ENCODE measurements at places on chromosomes 3 and 15.

- peak; percentile 54 for DNase-seq
These were observed 15.6 kb downstream of the PIF1 start for GRCh38 chr15:64809649-64810496.

DNA sequence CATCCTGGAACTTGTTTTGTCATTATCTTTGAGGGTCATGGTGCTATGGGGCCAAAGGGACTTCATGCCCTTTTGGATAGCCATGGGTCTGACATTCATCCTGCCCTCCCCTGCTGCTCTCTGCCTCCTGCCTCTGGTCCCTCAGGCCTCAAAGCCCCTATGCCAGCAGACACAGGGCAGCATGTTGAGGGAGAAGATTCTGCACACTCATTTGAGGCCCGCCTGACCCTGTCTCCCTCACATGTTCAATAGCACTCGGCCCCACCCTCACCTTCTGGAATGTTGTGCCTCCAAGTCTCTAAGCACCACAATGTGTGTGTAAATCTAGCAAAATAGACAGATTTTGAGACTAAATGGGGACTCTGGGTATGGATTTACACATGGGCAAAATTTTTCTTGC, 178.7 kb upstream of the ANKRD28 start:
- DNase-seq = no peak

DNA sequence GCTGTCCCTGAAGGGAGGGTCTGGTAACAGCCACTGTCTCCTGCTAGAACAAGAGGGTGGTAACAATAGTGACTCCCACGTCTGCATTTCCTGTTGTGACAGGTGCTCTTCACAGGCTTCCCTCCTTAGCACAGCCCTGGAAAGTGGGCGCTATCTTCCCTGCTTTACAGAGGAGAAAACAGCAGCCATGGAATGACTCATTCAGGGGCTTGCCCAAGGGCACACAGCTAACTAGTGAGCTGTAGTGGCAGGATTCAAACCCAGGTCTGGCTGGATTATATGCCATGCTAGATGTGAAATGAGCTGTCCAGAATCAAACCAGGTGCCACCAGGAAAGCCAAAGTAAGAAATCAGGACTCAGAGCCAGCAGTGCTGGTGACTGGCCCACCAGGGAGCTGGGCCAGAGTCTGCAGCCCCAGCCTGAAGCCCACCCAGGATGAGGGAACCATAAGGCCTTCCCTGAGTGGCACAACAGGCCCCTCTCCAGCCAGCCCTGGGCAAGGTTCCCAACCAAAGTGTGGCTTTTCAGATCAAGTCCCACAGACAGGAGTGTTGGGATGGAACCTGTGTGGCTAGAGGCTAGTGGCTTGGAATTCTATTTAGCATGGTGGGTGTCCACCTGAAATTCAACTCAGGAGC, 102.4 kb downstream of the ETFA start:
- DNase-seq = no peak

DNA sequence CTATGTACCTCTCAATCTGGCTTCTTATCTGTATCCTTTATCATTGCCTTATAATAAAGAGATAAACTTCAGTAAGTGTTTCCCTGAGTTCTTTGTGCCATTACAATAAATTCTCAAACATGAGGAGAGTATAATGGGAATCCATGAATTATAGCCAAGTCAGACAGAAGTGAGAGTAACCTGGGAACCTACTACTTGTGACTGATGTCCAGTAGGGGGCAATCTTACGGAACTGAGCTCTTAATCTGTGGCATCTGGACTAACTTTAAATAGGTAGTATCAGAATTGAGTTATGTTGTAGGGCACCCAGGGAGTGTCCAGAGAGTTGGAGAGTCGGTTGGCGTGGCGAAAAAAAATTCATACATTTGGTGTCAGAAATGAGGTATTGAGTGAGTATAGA, 542.6 kb downstream of the ZBBX start:
- no peak for DNase-seq

DNA sequence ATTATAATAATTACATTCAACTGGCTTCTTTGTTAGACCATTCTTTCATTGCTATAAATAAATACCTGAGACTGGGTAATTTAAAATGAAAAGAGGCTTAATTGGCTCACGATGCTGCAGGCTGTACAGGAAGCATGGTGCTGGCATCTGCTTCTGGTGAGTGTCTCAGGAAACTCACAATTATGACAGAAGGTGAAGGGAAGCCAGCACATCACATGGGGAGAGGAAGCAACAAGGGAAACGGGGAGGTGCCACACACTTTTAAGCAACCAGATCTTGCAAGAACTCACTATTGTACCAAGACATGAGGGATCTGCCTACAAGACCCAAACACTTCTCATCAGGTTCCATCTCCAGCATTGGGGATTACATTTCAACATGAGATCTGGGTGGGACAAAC, 413.1 kb upstream of the ARRDC4 start:
- no peak for DNase-seq

- DNase-seq = no peak
These were observed 66.5 kb downstream of the MBNL1 start for GRCh38 chr3:152335273-152335672.

DNA sequence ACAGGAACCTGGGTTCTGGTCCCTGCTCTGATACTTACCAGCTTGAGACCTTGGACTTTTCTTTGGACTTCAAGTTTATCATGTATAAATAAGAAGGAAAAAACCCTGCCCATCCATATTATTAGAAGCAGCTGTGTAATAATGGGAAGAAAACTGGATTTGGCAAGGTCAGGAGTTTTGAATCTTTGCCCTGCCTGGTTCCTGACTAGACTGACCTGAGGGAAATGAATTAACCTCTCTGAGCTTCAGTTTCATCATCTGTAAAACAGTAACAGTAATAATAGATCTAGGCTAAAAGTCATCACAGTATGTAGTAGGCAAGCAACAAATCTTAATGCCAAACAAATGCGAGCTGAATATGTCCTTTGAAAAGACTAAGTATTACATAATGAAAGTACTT, 68.8 kb downstream of the FSIP1 start:
- no peak for DNase-seq

- DNase-seq = no peak
These were observed 16.0 kb downstream of the NR2F2 start for GRCh38 chr15:96346409-96346970.

- DNase-seq = no peak
These were observed 68.3 kb downstream of the CD47 start for GRCh38 chr3:108022256-108023150.

- DNase-seq = no peak
These were observed 514.0 kb downstream of the MCTP2 start for GRCh38 chr15:94745371-94745770.

- no peak for DNase-seq
These were observed 351.9 kb downstream of the LSAMP start for GRCh38 chr3:116093374-116093773.

DNA sequence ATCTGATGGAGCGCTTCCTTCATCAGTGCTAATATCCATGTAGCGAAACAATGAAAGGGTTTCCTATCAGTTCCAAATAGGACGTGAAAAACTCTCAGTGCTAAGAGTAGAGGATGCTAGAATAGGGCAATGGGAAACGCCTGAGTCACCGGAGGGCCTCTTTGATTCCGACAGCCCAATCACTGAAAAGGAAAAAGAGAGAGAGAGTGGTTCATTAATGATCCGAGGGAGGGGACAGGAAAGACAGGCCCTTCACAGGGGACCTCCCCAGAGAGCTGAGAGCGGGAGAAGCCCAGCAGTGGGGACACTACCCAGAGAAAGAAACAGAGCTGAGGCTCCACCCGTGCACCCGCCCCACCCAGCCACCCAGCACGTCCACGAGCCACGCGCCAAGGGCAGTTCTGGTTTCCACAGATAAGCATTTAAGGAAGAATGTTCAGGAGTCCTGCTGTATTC, 76.9 kb downstream of the RPN1 start:
- no peak for DNase-seq

GRCh38 chr3:170021083-170021482, 16.7 kb upstream of the GPR160 start:
- no peak for DNase-seq

GRCh38 chr3:9754678-9755077, 4.9 kb downstream of the OGG1 start:
- DNase-seq = no peak

GRCh38 chr3:34683851-34684250, 885.4 kb downstream of the PDCD6IP start:
- DNase-seq = no peak

DNA sequence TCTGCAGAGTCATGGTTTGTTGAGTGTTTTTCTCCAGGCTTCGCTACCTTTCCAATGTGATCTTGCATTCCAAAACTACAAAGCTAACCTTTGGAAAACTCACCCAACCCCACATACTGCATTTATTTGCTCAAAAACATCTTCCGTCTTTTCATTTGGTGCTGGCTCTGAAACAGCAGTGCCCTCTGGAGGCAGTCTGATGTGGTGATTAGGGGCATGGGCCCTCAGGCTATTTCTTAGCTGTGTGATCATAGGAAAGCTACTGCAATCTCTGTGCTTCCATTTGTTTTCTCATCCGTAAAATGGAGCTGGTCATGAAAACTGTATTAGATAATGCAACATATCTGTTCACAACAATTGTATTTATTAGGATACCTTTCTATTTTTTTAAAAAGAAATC, 47.0 kb downstream of the MTHFS start:
- no peak for DNase-seq

DNA sequence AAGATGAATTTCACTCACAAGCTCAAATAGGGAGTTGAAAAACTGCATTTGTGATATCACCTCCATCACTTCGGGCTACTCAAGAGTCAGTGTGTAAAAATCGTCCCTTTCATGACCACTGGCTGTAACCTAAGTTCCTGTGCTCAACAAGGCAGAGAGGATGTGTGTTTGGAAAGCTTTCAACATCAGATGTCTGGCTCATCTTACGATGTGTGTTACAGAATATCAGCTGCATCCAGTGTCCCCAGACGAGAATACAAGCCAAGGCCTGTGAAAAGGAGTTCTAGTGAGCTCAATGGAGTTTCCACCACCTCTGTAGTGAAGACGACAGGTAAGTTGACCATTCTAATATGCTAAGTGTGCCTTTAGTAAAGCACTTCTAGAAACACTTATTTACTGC, 65.5 kb upstream of the ADAMTSL3 start:
- no peak for DNase-seq

DNA sequence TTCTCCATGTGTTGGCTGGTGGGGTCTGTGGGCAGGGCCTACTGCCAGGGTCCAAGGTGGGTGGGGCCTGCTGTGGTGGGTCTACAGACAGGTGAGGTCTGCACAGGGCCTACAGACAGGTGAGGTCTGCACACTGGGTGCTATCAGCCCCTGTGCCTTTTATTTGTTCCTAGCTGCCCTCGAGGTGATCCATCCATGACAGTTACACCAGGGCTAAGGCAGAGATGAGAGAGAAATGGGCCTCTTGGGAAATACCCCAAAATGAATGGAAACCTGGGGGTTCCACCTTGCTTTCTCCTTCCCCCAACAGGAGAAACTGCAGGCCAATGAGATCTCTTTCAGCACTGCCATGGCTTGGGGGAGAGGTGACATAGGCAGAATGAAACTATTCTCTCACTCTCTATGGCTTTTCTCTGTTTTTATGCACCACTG, 36.4 kb downstream of the CFAP100 start:
- no peak for DNase-seq

DNA sequence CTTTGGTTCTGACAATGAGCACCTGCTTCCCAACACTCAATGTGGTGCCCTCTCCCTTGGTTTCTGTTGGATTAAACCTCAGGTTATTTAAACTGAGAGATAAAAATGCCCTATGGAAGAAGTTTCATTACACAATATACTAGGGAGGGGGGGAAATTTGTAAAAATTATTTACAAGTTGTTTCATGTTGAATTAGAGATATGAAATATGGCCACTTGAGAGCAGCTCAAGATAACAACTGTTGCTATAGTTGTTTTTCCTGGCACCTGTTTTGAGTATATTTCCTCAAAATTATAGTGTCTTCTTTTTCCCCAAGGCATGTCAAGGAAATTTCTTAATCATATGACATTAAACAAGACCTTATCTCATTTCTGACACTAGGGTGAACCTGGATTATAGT, 101.7 kb upstream of the COL6A5 start:
- no peak for DNase-seq

GRCh38 chr3:185519021-185519420, 20.2 kb upstream of the TMEM41A start:
- DNase-seq = no peak

GRCh38 chr15:31537770-31538592, 211.3 kb downstream of the KLF13 start:
- no peak for DNase-seq

DNA sequence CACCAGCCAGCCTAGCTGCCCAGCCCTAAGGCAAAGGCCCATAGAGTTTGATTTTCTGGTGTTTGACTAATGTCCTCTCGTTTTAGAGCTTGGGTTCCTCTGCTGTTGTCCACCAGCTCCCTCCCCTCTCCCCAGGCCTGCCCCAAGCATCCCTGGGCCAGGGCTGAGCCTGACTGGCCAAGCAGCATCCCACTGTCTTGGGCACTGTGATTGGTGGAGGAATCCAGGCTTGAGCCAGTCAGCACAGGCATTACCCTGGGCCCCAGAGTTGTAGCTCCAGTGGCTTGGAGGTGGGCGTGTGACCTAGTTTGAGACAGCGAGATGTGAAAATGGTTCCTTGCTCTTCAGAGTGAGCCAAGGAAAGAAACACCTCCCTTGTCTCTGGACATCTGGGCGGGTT, 155.3 kb upstream of the MEF2A start:
- DNase-seq = no peak

DNA sequence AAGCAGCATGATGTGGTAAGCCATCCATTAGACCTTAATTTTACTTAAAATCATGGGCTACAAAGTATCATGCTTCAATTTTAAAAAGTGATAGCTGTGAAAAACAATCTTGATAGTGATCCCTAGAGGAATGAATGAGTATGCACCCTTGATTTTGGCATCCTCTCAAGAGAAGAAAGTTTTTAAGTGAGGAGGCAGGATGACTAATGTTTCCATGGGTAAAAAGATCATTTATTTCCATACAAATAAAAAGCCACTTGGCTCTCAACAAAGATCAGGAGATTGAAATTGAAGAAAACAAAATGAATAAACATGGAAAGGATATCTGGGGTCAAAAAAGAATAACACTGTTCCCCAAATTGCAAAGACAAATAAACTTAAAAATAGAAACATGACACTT, 305.4 kb downstream of the MEX3B start:
- no peak for DNase-seq

DNA sequence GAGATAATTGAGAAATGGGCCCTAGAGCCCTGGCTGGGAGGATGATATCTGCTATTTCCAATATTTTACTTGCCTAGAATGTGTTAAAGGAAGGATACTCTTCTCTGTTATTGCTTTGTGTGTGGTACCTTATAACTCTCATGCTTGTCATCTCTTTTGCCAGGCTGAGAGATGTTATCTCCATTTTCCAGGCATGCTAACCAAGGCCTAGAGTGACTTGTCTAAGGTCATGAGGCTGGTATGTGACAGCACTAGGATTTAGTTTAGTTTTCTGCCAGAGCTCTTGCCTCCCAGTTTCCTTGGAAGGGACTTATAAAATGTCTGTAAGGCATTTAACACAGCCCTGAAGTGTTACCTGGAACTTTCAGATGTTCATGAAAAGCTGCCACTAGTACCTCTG, 1.4 kb downstream of the CLK3 start:
- DNase-seq = no peak

DNA sequence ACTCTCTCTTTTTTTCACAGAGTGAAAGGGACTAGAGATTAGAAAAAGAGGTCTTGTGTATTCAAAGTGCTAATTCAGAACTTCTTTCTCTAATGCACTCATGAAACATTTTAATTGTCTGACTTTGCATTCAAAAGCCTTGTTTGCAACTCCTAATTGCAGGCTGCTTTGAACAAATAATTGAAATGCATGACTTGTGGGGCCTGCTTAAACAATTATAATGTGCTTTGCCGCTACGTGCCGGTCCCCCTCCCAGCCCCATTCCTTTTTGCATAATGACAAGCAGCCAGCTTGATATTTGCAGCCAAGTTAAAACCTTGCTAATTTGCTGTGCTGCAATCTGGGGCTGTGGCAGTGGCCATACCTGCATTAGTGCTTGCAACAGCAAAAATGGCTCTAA, 114.5 kb downstream of the FOXB1 start:
- DNase-seq = no peak
